A549 treated with DMSO at 1 μM for 4 hours (cell line): ENCODE measurements at places on chromosomes 2 and 18. TPM values are rescaled to one million over a fixed set of nuclear protein-coding genes. Genes with fewer than 3 reads are reported as not detected.

Gene CPS1
- total RNA-seq = 6.0 to 8.6 TPM (median 8.4 TPM) in 5 replicates

Gene IL36G
- not detected in 5 replicates for total RNA-seq

Gene UGT1A7
- total RNA-seq = 3.6 to 6.6 TPM (median 4.5 TPM) in 5 replicates

Gene RRM2
- total RNA-seq = 168 to 246 TPM (median 244 TPM) in 5 replicates

Gene MEP1B
- total RNA-seq = 0.03 to 0.15 TPM (median 0.07 TPM) in 5 replicates

Gene MATN3
- total RNA-seq = 8.9 to 15.9 TPM (median 12.6 TPM) in 5 replicates

Gene MROH2A
- 0.14 to 0.32 TPM (median 0.20 TPM) in 5 replicates for total RNA-seq

Gene MYOM1
- total RNA-seq = 0.11 to 0.22 TPM (median 0.15 TPM) in 5 replicates

Gene TYW5
- total RNA-seq = 7.0 to 7.9 TPM (median 7.8 TPM) in 5 replicates

Gene ZAP70
- 0.05 to 0.10 TPM in 2 of 5 replicates, not detected in the others for total RNA-seq

Gene SLC25A52
- total RNA-seq = not detected in 5 replicates

Gene STEAP3
- total RNA-seq = 39.2 to 47.7 TPM (median 39.9 TPM) in 5 replicates

Gene CNRIP1
- 2.2 to 2.9 TPM (median 2.3 TPM) in 5 replicates for total RNA-seq

Gene SLC9A4
- not detected in 5 replicates for total RNA-seq

Gene TDRD15
- total RNA-seq = not detected in 5 replicates

Gene STON1
- 0.24 to 0.46 TPM (median 0.38 TPM) in 5 replicates for total RNA-seq

Gene KCNG2
- total RNA-seq = not detected in 5 replicates

Gene PROKR1
- total RNA-seq = 0.02 to 0.04 TPM in 2 of 5 replicates, not detected in the others

Gene GNLY
- total RNA-seq = 0.54 TPM in 1 of 5 replicates, not detected in the others

Gene SKA1
- total RNA-seq = 12.2 to 15.2 TPM (median 15.0 TPM) in 5 replicates

Gene PKP4
- total RNA-seq = 22.7 to 33.0 TPM (median 31.5 TPM) in 5 replicates

Gene MC4R
- total RNA-seq = 0.08 TPM in 1 of 5 replicates, not detected in the others

Gene HAAO
- total RNA-seq = 0.07 to 0.18 TPM in 2 of 5 replicates, not detected in the others

Gene WBP1
- 52.9 to 81.9 TPM (median 75.1 TPM) in 5 replicates for total RNA-seq

Gene CDK15
- not detected in 5 replicates for total RNA-seq

Gene NCKAP5
- 0.76 to 1.7 TPM (median 1.3 TPM) in 5 replicates for total RNA-seq

Gene PTPN18
- 24.9 to 32.1 TPM (median 29.4 TPM) in 5 replicates for total RNA-seq

Gene PPP1R1C
- total RNA-seq = 1.8 to 4.7 TPM (median 2.0 TPM) in 5 replicates

Gene ZNF892
- total RNA-seq = 0.23 to 0.93 TPM (median 0.56 TPM) in 5 replicates

Gene RAB6C
- total RNA-seq = not detected in 5 replicates

Gene C2orf66
- total RNA-seq = 0.05 to 0.17 TPM (median 0.12 TPM) in 4 of 5 replicates, not detected in the other

Gene CDH2
- total RNA-seq = 33.3 to 52.2 TPM (median 44.8 TPM) in 5 replicates

Gene SERPINB11
- 0.07 to 0.08 TPM in 2 of 5 replicates, not detected in the others for total RNA-seq

Gene CHMP3
- 120 to 131 TPM (median 131 TPM) in 5 replicates for total RNA-seq

Gene CD8B
- not detected in 5 replicates for total RNA-seq

Gene GAL3ST2
- total RNA-seq = 0.23 to 0.40 TPM (median 0.34 TPM) in 4 of 5 replicates, not detected in the other

Gene PRSS56
- 0.09 to 0.16 TPM (median 0.12 TPM) in 4 of 5 replicates, not detected in the other for total RNA-seq

Gene CFAP53
- 0.27 to 0.50 TPM (median 0.33 TPM) in 5 replicates for total RNA-seq

Gene NAPG
- 11.3 to 13.4 TPM (median 11.8 TPM) in 5 replicates for total RNA-seq

Gene SP110
- total RNA-seq = 5.6 to 7.2 TPM (median 6.8 TPM) in 5 replicates

Gene NT5DC4
- not detected in 5 replicates for total RNA-seq

Gene STPG4
- not detected in 5 replicates for total RNA-seq

Gene GPR45
- not detected in 5 replicates for total RNA-seq

Gene FBLN7
- 0.42 to 0.86 TPM (median 0.55 TPM) in 5 replicates for total RNA-seq

Gene NEB
- 0.14 to 0.31 TPM (median 0.18 TPM) in 5 replicates for total RNA-seq

Gene FAM237A
- total RNA-seq = not detected in 5 replicates

Gene MAPRE2
- 17.0 to 19.0 TPM (median 17.8 TPM) in 5 replicates for total RNA-seq

Gene SATB2
- 3.3 to 3.9 TPM (median 3.6 TPM) in 5 replicates for total RNA-seq

Gene RND3
- total RNA-seq = 55.6 to 70.9 TPM (median 62.1 TPM) in 5 replicates

Gene CHST10
- total RNA-seq = 15.8 to 18.2 TPM (median 17.2 TPM) in 5 replicates

Gene RAB1A
- total RNA-seq = 192 to 259 TPM (median 243 TPM) in 5 replicates

Gene LIPG
- total RNA-seq = 0.10 to 0.44 TPM (median 0.23 TPM) in 5 replicates

Gene ALPP
- 0.20 to 0.50 TPM (median 0.30 TPM) in 5 replicates for total RNA-seq

Gene ADAM23
- 8.8 to 10.2 TPM (median 10.0 TPM) in 5 replicates for total RNA-seq

Gene COLEC11
- total RNA-seq = 0.38 to 0.70 TPM (median 0.48 TPM) in 5 replicates

Gene FOXI3
- not detected in 5 replicates for total RNA-seq

Gene BMP10
- not detected in 5 replicates for total RNA-seq
